Spinal cord (tissue), 10 donors: ENCODE measurements at places on chromosomes 4 and X.

- peak; percentile 89 for DNase-seq
Observed at GRCh38 chr4:109046471-109047201, 255.8 kb downstream of the COL25A1 start.

- DNase-seq: no peak
Observed at GRCh38 chr4:28436191-28437080, 1575.8 kb downstream of the STIM2 start.

- DNase-seq: no peak
Observed at GRCh38 chrX:132539611-132540010, 50.8 kb upstream of the MBNL3 start.

GRCh38 chr4:41169256-41169800, 45.0 kb downstream of the APBB2 start:
- no peak for DNase-seq

- no peak for DNase-seq
Observed at GRCh38 chrX:23765449-23765848, 17.5 kb upstream of the SAT1 start.

DNA sequence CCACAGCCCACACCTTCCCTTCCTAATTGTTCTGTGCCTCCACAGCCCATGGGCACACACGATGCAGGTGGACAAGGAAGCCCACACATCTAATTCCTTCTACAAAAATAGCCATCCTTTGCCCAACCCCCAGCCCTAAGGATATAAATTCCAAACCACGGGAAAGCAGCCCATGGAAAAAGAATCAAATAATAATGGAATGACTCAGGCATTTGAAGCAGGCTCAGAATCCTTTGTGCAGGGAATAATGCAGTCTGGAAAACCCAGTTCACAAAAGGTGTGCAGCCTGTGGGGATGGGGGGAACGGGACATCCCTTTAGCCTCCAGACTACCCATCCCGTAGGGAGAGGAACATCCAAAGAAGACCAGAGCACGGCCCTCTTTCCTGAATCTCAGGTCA, 342.3 kb upstream of the GALNT7 start:
- no peak for DNase-seq

DNA sequence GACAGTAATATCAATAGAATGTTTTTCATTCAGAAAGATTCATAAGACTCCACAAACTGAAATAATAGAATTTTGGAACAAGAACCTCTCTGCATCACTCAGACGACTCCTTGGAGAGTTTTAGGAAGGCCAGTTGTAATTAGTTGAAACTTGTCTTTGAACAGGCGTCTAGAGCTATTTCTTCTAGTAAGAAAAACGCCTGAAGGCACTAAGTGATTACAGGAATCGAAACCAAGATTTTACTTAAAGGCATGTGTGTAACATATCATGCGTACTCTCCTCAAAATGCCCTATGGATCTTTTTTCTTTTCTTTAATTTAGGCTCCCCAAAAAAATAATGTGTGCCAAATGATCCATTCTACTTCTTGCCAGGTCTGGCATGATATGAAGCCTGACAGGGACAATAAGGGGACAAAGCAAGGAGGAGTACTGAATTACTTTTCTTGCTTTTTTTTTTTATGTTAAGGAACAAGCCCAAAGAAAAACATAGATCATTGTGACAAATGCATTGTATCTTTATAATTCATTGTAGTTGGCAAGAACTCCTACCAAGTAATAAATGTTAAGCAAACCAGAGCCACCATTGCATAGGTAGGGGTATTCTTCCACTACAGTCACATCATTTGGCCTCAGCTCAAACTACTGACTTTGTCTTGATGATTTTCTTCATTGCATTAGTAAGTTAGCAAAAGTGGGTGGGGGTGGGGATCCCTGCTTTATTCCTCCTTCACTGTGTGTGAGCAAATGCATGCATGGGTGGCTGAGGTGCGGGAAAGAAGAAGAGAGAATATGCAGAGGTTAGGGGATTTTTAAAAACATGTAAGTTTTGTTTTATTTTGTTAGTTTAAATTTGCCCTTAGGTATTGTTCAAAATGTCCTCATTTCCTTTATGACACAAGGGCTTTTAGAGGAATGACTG, 79.9 kb upstream of the ATOH1 start:
- no peak for DNase-seq
